ENCODE measurements at places on chromosomes 13 and 19.

DNA sequence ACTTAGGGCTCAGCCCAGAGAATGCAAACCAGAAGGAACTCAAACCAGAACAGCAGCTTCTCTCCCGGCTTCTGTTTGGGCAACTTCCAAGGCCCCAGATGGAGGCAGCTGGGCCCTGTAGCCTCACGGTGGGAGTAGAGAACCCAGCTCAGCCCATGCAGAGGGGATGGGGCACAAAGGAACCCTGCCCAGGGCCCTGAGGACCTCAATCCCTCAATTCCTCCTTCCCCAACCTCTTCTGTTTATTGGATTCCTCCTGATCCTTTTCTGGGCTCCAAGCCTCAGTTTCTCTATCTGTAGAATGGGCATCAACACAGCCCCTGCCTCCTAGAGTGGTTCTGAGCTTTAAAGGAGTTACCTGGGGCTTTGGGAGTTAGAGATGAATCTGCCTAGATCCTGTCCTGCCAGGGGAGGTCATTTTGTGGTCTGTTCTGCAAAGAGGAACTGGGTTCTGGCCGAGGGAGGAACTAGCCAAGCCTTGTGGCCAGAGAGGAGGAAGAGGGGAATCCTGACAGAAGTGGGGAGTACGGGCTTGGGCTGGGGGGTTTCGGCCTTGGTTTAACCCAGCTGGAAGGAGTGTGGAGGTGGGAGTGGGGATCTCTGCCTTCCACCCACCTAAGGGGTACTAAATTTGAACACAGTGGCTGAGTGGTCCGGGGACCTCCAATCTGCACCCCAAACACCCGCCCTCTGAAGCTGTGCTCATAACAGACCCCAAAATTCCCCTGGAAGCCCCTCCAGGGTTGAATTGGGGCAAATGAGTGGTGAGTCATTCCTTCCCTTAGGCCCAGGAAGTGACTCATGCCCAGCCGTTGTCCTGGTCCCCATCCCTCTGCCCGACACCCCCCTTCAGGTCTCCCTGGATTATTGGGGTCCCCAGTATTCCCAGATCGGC lies 2.7 kb downstream of the ADGRE5 start:
- DNase-seq = peak; percentile 64

DNA sequence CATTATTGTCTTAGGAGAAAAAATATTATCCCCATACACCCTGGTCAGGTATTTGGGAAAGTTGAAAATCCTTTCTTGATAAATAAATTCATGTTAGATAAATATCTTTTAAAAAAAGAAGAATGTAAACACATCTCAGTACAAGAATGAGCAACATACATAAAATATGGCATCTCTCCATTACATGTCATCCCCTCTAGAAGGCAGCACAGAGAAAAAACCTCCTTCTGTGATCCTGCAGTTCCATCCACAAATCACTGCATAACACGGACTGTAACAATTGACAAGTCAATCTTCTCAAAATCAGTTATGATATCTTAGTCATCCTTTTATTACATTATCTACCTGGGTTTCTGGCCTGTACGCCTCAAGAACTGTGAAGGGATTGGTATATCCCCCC lies 683.9 kb upstream of the KLHL1 start:
- no peak for DNase-seq

DNA sequence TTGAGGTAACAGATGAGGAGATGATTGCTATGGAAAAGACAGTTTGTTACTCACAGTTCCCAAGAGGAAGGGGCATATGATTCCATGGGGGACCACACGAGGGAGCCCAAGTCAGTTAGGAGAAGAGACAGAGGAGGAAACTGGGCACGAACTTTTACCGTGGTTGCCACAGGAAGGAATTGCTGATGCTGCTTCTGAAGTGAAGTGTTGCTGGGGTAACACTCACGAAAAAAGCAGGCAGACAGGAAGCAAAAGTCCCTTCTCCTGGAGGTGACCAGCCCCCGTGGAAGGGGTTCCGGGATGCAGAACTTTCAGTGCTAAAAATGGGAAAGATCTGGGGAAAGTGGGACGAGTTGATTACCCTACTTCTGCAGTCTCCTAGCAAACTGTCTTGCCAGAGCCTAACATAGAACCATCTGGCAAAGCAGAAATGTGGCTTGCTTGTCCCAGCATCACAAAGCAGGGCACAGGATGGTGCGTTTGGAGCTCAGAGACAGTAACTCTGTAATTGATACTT lies 35.4 kb upstream of the MAP3K10 start:
- DNase-seq = no peak

GRCh38 chr19:45049073-45049736 lies 10.4 kb downstream of the CLASRP start:
- no peak for DNase-seq

DNA sequence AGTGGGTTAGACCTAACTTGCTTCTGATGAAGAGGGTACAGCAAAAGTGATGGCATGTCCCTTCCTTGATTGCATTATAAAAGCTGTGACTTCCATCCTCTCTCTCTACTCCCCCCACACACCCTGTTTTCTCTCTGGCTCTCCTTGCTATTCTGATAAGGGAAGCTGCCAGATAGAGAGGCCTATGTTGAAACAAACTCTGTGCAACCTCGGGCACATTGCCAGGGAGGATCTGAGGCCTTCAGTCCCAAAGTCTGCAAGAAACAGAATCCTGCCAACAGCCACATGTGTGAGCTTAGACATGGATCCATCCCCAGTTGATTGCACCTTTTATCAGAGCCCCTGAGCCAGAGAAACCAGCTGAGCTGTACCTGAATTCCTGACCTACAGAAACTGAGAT lies 44.8 kb upstream of the ARGLU1 start:
- DNase-seq = no peak

DNA sequence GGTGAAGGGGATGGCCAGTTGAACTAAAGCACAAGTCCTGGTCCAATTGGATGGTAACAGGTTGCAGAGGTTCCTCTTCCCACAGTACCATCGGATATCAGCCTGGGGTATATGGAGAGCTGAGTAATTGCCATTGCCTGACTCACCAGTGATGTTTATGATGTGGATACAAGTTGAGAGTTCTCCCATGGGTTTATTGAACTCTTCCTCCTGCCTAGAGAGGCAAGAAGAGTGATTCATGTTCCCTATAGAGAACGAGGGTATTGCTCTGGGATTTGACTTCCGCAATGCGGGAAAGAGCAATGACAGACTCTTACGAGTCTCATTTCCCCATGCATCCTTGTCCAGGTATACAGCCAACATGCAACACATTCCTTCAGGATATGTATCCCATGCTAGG lies 111.3 kb upstream of the PCDH9 start:
- no peak for DNase-seq

Measured in right hindlimb (tissue), 1 donor.